ENCODE measurements at places on chromosomes 7 and 10.
A peak's percentile ranks its signal among the peaks of the same experiment; 100 is the strongest.

DNA sequence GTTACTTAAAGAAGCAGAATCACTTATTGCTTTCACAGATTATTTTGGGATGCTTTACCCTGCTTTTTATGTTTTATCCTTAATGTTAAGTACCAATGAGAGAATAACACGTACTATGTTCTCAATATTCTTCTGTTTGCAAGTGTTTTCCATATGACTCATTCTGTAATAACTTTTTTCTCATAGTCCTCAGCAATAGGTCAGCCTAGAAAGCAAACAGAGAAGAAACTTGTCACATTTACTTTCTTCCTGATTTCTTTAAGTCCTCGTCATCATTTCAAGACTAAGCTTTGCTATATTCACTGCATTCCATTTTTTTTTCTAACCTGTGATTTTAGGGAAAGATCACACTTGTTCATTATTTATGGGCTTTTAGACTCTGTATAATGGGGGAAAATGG is 6.8 kb upstream of the AGR2 start:
- DNase-seq = peak; percentile 74

DNA sequence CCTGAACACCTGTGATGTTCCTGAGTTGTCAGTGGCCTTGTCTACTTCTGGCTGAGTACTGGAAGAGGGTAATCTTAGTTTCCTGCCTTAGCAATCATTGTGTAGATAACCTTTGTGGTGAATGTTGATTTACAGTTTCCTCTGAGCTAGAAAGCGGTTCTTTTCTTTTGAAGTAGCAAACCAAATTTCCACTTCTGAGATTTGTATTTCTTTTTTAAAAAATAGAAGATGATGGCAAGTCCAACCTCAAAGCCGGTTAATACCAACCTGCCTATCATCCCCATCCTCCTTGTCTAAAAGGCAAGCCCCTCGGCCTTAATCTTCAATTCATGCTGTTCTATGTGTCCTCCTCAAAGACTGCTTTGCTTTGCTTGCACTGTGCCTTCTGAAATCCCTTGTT is 12.5 kb upstream of the PALS2 start:
- DNase-seq = no peak

DNA sequence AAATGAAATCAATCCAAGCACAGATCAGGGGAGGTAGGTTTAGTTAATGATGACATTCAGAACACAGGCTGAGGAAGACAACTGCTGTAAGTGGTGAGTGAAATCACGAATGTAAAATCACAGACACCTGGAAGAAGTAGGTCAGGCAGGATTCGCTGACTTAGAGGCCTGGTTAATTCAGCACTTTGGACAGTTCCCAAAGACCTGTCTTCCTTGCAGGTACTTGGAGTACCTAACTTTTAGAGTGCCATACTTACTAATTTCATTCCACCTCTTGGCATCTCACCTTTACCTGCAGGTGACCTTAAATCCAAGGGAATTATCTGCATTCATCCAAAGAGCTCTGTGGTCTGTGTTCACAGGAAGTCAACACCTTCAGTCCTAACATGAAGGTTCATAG is 822.3 kb downstream of the PHTF2 start:
- peak; percentile 3 for DNase-seq

- DNase-seq = no peak
Observed at GRCh38 chr10:107913317-107914294, 749.1 kb upstream of the SORCS1 start.

DNA sequence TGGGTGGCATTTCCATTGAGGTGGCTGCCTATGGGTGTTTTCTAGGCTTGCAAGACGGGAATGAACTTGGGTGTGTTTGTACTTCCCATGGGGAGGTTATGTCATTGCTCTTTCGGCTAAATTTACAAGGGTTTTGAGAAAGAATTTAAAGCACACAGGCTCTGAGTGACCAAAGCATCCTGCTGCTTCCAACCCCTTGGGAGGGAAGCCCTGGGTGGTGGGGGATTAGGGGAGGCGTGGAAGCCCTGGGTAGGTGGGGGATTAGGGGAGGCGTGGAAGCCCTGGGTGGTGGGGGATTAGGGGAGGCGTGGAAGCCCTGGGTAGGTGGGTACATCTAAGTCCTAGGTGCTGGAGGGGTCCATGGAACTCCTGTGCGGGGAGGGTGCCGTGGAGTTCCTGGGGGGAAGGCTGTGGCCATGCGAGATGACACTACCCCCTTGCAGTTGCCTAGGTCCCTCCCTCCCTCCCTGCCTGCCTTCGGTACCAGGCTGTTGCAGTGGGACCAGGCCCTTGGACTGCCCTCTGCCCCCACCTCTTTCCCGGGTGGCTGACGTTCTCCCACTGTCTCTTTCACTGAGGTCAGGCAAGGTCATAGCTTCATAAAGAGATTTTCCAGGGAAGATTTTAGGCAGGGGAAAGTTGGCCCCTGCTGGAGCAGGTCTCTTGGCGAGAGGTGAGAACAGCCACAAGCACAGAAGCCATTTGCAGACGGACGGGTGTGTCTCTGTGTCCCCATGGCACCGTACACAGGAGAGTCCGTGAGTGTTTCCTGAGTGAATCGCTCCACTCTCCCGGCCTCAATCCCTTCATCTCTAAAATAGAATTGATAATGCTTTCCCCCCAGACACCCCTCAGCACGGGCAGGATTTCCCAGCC is 19.5 kb downstream of the PRF1 start:
- no peak for DNase-seq

DNA sequence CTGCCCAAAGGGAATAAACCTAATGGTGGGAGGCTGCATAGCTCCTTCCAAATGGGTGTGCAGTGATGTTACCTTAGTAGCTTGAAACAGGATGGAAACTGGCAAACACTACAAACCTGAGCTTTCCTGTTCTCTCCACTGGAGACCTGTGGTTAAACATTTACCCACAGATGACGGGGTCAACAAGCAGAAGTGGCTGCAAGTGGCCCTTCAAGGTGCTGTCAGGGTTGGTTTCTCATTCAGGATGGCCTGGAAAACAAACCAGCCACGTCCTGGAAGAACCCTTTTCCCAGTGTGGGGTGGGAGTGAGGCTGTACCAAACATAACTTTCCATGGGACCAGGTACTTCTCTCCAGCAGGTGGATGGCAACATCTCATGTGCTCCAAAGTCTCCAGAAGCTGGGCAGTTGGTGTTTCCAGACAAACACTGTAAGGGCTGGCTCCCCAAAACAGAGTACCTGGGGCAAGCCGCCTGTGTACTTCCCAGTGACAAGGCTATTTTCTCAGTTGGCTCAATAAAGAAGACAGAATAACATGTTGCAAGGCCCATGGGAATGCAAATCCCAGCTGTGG is 67.5 kb downstream of the DNAJB9 start:
- DNase-seq = no peak

DNA sequence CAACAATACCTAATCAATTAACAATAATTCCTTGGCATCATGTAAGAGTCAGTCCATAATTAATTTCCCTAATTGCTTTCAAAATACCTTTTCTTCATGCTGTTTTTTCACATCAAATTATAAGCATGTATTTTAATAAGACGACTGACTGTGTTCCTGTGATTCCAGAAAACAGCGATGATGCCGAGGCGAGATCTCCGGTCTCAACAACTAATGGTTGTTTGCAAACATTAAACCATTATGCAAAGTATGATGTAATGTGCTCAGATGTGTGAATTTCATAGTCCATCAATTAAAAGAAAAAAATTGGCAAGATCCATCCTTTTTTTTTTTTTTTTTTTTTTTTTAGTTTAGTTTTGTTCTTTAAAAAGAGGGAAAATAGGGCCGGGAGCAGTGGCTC is 44.5 kb upstream of the PIP4K2A start:
- no peak for DNase-seq

DNA sequence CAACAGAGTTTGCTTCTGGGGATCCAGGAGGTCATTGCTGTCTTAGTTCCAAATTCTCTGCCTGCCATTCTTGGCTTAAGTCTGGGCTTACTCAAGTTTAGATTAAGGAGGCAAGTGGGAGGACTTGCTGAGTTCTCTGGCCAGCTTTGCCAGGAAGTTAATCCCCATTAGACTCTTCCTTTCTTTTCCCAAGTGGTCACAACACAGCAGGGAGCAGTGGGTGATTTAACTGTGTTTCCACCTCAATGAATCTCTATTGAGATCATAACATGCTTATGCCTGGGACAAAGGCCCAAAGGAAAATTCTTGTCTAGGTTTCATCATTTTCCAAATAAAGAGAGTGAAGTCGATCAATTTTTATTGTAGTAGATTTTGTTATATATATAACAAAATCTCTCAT is 1159.6 kb downstream of the SORCS3 start:
- DNase-seq = peak; percentile 22

- no peak for DNase-seq
Observed at GRCh38 chr10:11143242-11143641, 125.6 kb downstream of the CELF2 start.

GRCh38 chr10:80201608-80202141 is 3.7 kb downstream of the ANXA11 start:
- DNase-seq = no peak

- DNase-seq = no peak
Observed at GRCh38 chr10:86169066-86169465, 197.5 kb downstream of the GRID1 start.

GRCh38 chr10:88901206-88901983 is 21.4 kb downstream of the STAMBPL1 start:
- peak; percentile 66 for DNase-seq

- peak; percentile 70 for DNase-seq
Observed at GRCh38 chr10:72243822-72244437, 27.9 kb upstream of the ASCC1 start.

GRCh38 chr10:123967626-123968243 is 76.1 kb upstream of the CPXM2 start:
- DNase-seq = peak; percentile 3

DNA sequence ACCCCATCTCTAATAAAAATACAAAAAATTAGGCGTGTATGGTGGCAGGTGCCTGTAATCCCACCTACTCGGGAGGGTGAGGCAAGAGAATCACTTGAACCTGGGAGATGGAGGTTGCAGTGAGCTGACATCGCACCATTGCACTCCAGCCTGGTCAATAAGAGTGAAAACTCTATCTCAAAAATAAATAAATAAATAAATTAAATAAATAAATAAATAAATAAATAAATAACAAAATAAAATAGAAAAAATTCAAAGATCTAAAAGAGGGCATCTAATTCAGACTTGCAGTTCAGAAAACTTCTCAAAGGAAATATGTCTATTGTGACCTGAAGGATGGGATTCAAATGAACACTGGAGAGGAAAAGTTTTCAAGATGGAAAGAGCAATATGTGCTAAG is 1085.1 kb downstream of the SORCS3 start:
- no peak for DNase-seq

DNA sequence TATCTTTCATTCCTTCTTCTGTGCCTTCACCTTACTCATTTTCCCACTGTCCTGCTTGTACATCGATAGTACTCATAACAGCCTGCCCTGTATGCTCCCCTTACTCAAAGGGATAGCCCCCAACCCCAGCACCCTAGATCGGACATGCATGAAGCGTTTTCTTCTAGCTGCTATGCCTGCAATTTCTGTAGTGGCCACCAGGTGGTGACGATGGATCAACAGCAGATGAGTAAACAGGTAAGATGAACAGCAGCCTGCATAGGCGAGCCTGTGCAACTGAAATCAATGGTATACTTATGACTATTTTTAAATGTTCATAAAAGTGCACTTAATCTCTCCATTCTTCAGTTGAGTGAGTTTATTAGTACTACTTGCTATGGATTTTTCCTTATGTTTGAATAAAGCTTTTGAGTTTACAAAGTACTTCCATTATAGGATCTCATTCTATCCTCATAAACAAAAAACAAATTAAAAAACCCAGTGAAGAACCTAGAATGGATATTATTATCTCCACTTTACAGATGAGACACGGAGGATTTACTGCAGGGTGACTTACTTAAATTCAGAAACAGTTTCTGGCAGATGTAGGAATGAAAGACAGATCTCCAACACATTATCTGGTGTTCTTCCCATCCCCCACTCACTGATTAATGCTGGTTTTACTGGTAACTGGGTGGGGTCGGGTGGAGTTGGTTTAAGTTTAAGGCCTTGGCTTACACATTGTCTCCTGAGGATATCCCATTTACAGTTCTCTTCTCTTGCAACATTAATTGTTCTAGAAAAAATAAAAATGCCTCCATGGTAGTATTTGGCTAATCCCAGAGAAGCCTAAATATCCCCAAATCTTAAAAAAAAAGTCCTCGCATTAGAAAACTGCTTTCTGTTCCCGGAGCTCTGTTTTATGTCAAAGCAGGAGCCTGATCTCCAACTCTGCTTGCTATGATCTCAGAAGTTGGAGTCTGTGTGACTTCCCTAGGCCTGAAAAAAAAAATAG is 222.1 kb downstream of the GLI3 start:
- no peak for DNase-seq

DNA sequence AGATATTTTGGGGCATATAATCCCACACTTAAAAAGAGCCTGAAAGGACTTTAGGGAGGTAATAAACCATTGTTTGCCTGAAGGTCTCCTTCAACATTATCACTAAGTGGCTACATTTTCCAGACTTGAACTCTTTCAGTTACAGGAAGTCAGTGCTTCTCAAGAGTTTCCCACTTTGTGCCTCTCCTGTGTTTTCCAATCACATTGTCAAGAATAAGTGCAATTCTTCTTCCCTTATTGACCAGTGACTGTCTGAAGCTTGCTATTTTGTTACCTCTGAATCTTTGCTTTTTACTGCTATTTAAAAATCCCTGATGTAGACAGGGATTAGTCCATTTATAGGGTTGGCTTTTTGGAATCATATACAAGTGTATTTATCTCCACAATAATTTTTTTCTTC is 346.7 kb upstream of the ANKRD30A start:
- DNase-seq = no peak

DNA sequence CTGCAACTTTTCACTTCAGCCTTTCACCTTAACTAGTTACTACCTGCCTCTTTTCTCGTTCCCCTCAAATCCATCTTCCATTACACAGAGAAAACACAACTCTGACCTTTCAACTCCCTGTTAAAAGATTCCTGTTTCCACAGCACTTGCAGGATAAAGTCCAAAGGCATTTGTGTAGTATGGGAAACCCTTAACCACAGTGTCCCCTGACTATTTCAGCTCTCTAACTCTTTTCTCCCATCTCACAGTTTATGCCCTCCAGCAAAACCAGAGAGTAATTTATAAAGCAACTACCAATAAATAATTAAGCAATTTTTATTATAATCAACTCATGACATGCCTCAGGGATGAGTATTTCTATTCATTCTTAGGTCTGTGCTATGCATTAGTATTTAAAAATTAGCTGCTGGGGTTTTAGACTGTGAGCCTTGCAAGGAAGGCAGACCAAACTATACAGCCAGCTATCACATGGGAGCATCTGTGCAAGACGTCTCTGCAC is 51.0 kb downstream of the COL1A2 start:
- no peak for DNase-seq

DNA sequence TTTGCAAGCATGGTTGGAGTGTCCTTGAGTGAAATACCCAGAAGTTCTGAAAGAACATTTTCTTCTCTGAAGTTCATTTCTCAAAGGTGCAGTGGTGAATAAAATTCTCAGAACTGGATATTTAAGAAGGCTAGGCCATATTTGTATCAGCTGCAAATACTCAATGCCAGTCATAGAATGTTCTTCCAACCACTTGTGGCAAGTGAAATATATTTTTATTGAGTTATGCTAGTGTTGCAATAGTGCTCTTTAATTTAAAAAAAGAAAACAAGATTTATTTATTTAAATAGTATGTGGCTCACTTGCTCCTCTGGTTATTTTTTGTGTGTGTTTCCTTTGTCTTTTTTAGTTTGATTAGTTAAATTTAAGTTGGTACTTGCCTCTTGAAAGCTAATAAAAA is 64.5 kb downstream of the PALS2 start:
- DNase-seq = no peak

GRCh38 chr7:105024734-105025133 is 10.7 kb downstream of the KMT2E start:
- peak; percentile 78 for DNase-seq

- DNase-seq = peak; percentile 60
Observed at GRCh38 chr7:128742206-128742605, 3.0 kb downstream of the CALU start.

- DNase-seq = no peak
Observed at GRCh38 chr7:143891457-143891856, 10.5 kb downstream of the TCAF1 start.

All from astrocyte (in vitro differentiated cells and primary cell).